ENCODE measurements at places on chromosomes 7 and 10.

DNA sequence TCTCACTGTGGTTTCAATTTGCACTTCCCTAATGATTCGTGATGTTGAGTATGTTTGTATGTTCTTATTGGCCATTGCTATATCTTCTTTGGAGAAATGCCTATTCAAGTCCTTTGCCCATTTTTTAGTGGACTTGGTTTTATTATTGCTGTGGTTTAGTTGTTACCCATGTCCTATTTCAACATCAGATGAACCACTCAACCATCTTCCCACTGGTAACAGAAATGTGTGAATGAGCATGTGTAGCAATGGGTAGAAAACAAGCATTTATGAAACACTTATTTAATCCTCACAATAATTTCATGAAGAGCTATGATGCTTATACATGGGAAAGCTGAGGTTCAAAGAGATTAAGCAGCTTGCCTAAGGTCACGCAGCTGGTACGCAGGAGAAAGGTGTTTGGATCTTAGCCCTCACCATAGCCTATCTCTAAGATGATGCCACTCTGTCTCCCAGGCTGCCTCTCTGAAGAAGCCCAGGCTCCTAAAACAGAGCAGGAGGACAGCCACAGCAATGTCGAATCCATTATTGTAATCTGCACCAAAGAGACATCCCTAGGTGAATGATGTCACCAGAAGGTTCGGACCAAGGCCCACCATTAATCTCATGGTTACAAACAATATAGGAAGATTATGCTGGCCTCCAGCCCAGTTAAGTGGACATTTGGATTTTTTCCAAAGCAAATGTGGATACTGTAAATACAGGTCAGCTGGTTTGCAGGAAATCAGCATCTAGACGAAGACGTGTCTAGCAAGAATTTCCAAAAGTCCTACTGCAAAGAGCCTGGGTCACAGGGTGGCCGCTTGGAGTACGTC is 447.6 kb upstream of the ZMIZ1 start:
- DNase-seq = no peak

- DNase-seq = peak; percentile 42
Observed at GRCh38 chr10:101780818-101781654, 2.2 kb downstream of the NPM3 start.

- no peak for DNase-seq
Observed at GRCh38 chr10:25828475-25828874, 105.6 kb upstream of the MYO3A start.

DNA sequence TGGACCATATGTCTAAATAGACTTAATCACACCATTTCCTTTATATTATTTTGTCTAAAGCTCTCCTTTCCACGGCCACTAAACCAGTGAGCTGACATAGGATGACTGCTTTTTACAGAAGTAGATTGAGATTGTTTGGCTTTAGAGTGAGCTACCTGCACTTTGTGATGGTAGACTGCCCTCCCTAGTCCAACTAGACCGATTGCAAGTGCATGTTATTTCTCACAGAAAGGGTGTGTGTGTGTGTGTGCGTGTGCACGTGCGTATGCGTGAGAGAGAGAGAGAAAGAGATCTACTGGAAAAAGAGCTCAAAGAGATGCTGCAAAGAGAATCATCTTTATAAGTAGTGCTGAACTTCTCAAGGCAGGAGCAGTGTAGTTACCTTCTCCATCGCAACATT is 60.7 kb downstream of the VCL start:
- DNase-seq = no peak

- no peak for DNase-seq
Observed at GRCh38 chr7:112853422-112853821, 63.2 kb upstream of the TMEM168 start.

DNA sequence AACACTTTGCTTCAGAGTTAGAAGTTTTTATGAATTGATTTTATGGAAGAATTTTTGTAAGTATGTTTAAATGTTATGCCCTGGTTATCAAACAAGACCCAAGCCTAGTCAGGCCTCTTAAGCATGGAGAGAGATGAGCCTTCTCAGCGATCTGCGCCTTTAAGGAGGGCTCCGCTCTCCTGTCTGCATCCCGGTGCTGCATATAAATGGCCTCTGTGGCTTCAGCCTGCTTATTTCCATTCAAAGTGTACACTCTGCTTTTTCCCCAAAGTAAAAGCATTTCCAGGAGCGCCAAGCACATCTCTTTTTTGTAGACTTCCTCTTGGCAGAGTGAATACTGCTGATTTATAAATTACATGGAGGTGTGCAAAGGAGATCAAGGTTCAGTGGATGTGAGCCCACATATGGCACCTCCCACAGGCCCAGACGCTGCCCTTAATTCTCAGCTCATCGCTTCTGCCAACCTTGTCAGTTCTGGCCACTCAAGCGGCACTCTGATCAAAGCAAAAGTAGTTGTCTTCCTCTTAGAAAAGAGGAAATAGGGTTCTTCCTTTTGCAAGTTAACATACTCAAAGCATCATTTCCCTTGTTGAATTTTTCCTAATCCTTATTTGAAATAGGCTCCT is 70.0 kb upstream of the SFMBT2 start:
- DNase-seq = no peak

- no peak for DNase-seq
Observed at GRCh38 chr10:19638182-19638895, 177.9 kb upstream of the PLXDC2 start.

Measured in hippocampal formation (tissue), 2 donors.